SK-N-DZ (cell line): ENCODE measurements at places on chromosomes 13 and 19.

GRCh38 chr13:72198967-72199560 is 332.1 kb upstream of the DACH1 start:
- DNase-seq: peak; percentile 24

GRCh38 chr19:5293612-5294378 is 46.8 kb downstream of the PTPRS start:
- DNase-seq: peak; percentile 76

- no peak for DNase-seq
These were observed 24.5 kb upstream of the ZNF492 start for GRCh38 chr19:22609630-22610029.

DNA sequence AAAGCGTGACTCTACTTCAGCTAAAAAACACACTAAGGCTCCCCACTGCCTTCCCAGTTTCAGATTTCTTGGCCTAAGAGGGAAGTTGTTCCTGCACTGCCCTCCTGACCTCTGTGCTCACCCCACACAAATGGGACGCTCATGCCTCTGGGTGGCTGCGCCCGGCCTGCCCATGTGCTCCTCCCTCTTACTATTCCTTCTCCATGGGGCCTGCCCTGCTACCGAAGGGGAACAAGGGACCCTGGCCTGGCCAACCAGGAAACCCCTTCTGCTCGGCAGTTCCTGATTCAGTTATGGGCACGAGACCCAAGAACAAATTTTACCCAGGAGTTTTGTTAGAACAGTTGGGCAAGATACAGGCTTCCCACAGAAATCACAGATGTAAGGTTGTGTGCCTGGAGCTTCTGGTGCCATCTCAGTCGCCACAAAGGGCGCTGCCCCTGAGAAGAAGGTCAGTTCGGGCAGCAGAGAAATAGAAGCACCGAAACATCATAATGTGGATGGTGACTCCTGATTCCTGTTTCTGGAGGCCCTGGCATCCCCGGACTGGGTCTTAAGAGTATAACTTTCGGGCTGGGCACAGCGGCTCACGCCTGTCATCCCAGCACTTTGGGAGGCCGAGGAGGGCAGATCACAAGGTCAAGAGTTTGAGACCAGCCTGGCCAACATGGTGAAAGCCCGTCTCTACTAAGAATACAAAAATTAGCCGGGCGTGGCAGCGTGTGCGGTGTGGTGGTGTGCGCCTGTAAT is 5.4 kb upstream of the PLPP2 start:
- DNase-seq: no peak

- DNase-seq: no peak
These were observed 393.7 kb downstream of the FOXO1 start for GRCh38 chr13:40272776-40273139.

DNA sequence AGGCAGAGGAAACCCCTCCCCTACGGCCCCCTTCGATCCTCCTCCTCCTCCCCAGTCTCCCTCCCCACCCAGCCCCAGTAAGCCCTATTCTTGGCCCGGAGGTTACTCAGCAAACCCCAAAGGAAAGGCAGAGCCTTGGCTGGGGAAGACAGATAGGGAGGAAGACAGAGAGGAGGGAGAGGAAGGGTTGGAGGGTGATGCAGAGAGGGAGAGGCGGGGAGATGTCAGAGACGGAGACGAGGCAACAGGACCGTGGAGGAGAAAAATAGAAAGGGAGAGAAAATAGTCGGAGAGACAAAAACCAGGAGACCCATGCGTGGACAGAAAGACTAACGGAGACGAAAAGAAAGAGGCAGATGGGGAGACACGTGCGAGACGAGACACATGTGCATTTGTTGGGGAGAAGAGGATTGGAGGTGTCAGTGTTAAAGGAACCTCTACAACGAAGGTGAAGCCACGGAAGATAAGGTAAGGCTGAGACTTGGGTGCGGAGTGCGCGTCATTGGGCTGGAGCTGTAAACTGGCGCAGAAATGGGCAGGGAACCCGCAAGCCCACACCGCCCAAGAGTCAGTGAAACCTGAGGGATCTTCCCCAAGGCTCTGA is 2.9 kb downstream of the TGFB1 start:
- no peak for DNase-seq

DNA sequence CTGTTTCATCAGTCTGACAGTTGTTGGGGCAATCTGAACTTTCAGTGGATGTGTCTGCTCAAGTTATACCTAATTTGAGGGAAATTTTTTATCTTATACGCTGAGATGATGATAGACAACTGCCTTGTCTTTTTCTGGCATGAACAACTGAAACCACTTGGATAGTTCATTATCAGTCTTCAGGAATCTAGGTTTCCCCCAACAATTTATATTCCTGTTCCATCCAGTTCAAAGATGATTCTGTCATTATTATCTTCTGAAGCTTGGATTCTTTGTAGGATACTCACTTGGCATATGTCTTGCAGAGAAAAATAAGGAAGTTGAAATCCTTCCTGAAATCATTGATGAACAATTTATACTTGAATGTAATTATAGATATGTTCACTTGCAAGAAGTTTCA is 193.7 kb downstream of the LMO7 start:
- no peak for DNase-seq

DNA sequence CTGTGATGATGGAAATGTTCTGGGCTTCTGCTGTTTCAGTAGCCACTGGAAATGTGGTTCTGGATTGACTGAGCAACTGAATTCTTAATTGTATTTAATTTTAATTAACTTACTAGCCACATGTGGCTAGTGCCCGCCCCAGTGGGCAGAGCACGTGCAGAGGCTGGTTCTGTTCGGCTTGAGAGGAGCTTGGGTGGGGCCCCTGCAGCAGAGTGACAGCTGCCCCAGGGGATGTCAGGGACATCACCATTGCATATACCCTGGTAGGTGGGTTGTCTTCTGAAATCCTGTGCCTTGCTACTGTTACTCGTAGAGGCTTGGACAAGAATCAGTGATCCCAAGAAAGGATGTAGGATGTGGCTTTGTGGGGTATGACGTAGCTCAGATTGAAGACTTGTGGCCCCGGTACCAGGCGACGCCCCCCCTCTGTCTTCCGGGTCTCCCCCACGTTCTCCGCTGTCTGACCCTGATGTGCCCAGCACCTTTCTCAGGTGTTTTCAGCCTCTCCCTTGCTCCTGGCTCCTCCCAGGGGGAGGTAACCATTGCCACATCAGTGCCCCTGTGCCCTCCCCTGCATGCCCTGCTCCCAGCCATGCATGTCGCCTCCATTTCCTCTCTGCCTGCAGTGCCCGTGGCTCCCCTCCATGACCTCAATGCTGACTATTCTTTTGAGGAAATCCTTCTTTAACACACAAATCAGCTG is 102.6 kb upstream of the RNF113B start:
- no peak for DNase-seq

- DNase-seq: no peak
These were observed 18.1 kb downstream of the DNAJC15 start for GRCh38 chr13:43041369-43041921.

- DNase-seq: peak; percentile 45
These were observed 1091.2 kb downstream of the SLITRK1 start for GRCh38 chr13:82791035-82791434.

GRCh38 chr19:3975637-3976087 is 4.8 kb upstream of the DAPK3 start:
- DNase-seq: no peak

- DNase-seq: no peak
These were observed 68.5 kb upstream of the GTF3A start for GRCh38 chr13:27355894-27356293.

DNA sequence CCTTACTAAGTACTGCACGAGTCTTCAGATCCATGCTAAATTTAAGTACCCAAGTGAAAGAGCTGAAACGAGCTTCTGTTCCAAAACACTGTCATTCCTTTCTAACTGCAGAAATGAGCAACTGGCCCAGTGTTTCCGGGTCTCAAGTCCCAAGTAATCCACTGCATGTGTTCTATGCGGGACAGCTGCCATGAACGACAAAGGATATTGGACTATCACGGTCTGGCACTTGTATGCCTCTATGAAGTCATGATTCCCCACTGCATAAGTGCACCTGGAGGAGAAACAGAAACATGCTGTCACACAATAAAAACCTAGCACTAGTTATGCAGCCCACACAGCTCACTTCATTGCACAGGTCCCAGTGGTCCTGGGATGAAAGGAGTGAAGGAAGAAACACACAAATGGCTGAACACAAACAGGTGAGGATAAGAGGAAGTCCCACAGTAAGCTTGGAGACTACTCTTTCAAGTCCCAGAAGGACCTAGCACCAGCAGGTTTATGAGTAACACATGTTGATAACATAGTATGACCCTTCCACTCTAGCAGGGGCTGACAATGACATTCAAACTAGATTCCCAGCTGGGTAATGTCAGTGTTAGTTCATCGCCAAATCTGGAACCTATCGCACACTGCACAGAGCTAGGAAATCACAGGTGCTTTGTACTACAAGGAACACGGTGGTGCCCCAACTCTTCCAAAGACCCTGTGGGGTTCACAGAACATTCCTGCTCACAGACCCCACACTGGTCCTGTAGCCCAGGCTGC is 11.3 kb downstream of the PCID2 start:
- DNase-seq: no peak

GRCh38 chr13:66933994-66934393 is 296.1 kb downstream of the PCDH9 start:
- DNase-seq: no peak

DNA sequence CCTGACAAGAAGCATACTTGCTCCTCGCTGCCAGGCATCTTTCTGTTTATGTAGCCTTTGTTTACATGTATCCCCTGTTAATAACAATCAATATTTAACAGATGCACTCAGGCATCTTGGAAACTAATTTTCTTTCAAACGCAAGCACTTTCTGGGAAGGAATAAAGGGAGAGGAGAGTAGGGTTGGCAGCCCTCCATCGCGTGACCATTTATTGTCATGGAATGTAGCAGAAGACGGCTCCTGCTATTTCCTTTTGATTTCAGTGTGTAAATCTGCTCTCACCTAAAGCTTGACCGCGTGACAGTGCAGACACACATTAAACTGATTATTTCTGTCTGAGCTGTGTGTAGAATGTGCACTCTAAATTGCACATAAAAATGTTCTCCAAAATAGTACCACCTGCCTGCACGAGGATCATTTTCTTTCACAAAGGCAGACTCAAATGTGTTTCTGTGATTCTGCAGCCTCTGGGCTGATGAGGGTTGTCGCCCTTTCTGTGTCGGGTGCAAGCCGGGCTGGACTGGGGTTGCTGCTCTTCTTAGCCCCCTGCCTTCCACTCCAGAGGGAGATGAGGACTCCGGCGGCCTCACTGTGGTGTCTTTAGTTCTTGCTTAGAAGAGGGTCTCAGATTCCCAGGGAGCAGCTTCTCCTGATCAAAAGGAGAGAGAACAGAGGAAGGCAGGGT is 223.5 kb upstream of the MAB21L1 start:
- DNase-seq: no peak

GRCh38 chr19:17479325-17479791 is 9.0 kb downstream of the SLC27A1 start:
- no peak for DNase-seq

DNA sequence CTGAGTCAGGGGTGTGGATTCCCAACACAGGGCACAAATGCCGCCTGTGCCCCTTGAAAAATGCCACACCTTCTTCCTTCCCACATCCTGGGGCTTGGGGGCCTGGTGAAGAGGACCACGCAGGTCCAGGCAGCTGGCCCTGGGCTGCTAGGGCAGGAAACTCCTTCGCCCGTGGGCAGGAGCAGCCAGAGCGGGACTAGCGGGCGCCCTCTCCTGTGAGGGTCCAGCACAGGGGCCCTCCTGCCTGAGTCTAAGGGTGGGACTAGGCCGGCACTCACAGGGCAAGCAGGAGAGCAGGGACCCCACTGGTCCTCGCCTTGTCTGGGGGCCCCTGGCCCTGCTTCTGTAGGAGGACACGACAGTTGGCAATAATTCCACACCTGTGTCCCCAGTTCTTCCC is 7.5 kb upstream of the CEBPA start:
- DNase-seq: no peak

DNA sequence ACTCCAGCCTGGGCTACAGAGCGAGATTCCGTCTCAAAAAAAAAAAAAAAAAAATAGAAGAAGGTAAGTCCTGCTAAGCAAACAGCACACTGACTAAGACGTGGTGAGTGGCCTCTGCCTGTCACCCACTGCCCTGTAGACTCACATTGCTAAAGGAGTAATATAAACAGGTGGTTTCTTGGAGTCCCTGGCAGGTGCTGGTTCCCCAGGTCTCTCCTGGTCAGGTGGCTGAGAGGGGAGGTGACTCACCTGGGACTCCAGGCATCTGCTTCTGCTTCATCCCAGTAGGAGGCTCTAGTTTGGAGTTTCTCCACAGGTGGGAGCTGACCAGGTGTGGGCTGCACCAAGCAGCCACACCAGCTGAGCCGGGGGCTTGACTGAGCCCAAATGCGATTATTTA is at the start of gene OR10H1:
OR10H1 (minus strand) TSS at position 359 of the 400 bp plus-strand sequence. CDS start 7,627 bp downstream, outside the sequence.
- no peak for DNase-seq

- peak; percentile 35 for DNase-seq
These were observed 949 bp upstream of the ZNF260 start for GRCh38 chr19:36528921-36529518.

GRCh38 chr19:6092329-6093286 is 17.7 kb downstream of the RFX2 start:
- peak; percentile 42 for DNase-seq

DNA sequence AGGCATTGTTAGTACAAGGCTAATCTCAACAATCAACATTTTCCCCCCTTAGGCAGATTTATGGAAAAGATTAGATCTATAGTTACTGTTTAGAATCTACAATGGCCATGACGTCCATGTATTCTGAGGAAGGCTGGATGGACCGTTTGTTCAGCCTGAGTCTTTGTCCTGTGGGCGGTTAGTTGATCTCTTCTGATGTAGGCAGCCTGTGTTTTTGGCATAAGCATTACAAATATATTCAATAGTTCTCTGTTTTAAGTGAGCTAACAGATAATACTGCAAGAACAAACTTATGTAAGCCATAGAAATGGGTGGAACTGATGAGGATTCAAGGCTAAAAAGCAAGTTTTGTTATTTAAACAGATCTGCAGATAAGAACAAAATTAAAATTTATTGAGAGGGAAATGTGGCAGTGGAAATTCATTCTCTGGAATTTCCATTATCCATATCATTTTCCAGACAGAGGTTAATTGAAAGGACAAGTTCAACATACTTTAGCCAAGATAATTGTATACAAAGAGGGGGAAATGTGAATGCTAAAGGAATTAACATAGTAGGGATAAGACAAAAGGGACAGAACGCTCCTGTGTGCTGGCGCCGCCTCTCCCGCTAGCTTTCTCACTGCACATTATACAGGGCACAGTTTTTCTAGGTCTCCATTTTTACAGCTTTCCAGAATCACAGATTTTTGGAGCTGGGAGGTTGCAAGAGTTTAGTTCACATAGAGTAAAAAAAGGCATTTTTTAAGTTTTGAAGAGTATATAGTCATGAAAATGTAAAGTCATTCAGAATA is 48.6 kb downstream of the FAM124A start:
- no peak for DNase-seq

DNA sequence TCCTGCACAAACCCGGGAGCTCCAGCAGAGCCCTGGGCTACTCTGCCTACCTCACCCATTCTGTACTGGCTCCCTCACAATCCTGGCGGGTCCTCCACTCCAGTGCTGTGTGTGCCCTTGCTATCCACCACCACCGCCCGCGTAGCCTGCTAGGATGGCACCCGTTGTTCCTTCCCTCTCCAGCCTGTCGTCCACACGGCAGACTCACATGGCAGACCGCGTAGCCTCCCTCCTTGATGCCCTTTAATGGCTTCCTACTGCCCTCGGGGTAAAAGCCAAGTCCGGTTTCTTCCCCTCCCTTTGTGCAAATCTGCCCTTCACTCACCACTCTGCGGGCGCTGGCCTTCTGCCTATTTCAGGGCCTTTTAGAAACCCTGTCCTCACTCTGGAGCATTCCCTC is 106.6 kb downstream of the RAB20 start:
- no peak for DNase-seq
